ENCODE measurements at places on chromosomes 7 and 10.

GRCh38 chr10:60611291-60611747, 167.0 kb upstream of the CDK1 start:
- DNase-seq, result no peak

DNA sequence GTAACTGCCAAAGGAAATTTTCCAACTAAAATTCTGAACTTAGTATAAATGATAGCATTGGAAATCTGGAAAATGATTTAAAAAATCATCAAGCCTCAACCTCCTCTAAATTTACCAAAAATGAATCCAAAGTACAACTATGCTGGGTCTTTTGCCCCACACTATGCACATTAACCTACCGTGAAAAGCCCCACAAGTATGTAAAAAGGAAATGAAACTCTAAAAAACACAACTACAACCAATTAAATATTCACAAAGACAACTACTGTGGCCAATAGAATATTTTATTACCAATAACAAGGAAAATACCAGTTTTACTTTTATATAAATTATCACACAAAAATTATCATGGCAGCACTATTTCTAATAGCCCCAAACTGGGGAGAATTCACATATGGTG, 19.3 kb downstream of the EIF3A start:
- no peak for DNase-seq

DNA sequence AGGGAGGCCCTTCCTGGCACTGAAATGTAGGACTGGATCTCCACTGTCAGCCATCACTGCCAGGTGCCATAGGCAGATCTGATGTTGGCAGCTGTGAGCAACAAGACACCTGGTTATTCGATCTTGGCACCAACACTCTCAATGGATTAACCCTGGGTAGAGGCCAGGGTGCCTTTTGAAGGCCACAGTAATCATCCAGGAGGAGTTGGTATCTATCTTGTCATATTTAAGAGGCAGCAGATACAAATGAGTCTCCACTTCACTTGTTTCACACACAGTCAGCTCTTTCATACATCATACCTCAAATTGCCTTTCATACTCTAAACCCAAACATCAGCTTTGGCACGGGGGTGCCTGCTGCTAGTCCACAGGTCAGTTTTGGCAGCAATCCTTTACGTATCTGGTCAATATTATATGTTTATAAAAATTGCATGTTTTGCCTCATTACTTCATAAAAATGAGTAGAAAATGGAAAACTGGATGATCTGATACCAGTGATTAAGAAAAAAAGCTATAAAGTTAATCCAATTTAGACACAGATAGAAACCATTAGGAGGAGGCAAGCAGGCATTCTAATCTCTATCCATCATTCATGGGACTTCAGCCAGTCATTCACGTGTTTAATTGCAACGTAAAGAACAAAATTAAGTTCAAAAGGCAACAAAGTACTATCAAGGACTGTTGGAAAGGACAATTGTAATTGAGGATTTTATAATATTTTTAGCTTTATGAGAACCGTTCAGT, 12.7 kb upstream of the CACUL1 start:
- DNase-seq, result no peak

GRCh38 chr10:78847485-78847884, 221.3 kb upstream of the ZMIZ1 start:
- no peak for DNase-seq

DNA sequence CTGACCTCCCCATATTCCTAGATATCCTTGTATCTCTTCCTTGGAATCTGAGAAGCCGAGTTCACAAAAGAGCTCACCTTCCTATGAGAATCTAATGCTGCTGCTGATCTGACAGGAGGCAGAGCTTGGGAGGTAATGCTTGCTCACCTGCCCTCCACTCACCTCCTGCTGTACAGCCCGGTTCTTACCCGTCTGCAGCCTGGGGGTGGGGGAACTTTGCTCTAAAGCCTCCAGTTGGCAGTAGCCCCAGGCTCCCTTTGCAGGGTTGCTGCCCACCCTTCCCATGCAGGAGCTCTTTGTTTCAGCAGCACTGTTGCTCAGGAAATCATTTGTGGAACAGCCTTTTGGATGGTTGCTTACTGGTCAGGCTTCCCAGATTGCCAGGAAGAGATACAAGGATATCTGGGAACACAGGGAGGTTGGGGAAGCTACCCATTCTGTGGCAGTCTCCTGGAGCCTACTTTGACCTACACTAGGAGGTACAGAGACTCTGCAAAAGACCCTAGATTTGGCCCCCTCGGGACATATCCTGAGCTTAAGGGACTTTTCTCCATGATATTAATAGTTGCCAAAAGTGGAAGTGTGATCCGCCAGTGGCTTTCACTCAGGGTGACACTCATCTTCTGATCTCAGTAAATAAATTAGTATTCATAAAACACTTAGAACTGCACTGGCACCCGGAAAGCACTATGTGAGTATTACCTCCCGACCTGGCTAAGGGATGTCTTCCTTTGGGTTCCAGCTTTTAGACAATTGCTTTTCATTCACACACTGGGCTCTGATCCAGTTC, 363.7 kb upstream of the PODXL start:
- no peak for DNase-seq

DNA sequence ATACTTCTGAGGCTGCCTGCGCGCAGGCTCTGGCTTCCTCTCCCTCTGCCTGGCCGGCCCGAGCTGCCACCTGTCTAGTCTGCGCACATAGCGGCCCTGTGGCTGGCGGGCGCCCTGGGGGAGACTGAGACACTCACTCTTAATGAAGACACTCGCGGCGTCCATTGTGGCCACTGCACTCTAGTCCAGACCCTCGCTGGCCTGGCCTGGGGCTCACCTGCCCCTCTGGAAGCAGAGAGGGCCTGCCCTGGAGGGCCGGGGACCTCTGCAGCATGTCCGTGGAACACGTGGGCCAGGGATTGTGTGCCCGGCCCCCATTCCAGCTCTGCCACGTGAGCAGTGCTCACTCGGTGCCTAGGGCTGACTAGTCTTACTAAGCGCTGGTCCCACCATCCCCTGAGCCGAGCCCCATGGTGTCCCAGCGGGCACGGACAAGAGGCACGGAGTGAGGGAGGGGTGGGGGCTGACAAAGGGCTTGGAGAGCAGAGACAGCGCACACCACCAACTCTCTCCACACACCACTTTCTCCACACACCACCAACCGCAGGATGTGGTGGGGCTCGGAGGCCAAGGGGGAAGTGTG, 149.3 kb downstream of the ELFN1 start:
- no peak for DNase-seq

DNA sequence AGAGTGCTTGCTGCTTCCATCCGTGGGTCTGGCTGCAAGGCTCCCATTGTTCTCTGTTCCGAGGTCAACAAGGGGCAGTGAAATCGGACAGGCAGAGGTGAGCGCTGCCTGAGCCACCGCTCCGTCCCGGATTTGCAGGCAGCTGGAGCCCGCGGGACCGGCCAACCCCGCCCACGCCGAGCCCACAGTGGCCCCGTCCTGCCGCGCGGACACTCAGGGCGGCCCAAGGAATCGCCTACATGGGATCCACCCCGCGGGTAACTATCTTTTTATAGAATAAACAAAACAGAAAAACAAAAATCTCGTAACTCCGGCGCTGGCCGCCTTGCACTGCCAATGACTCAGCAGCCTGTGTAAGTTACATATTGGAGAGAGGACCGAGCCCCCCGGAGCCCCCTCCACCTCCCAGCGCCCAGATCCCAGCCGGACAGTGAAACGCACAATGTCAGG, 1.9 kb downstream of the BNIP3 start:
- DNase-seq, result no peak

DNA sequence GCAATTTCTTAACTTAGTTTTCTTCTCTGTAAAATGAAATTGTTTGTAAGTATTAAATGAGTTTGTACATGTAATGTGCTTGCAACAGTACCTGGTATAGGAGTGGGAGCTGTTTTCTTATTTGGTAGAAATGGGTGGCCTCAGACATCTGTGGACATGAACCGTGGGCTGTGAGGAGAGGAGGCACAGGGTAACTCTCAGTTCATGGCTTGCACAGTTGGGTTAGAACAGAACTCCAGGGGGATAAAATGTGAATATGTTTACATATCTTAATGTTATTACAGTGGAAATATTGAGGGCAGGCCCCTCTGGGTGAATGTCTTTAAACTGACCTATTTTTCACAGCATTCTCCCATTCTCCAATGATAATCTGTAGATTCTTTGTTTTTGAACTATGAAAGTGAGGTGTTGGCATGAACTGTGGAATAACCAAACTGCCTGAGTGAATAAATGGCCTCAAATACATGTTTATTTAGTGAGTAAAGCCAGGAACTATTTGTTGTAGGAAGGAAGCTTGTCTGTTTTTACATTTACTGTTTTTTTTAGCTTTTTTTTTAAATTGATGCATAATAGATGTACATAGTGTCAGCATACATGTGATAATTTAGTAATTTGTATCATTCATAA, 2.6 kb downstream of the ABCA13 start:
- no peak for DNase-seq

GRCh38 chr7:132380059-132380458, 196.2 kb downstream of the PLXNA4 start:
- no peak for DNase-seq

GRCh38 chr7:24057243-24057642, 226.7 kb upstream of the NPY start:
- DNase-seq, result no peak

DNA sequence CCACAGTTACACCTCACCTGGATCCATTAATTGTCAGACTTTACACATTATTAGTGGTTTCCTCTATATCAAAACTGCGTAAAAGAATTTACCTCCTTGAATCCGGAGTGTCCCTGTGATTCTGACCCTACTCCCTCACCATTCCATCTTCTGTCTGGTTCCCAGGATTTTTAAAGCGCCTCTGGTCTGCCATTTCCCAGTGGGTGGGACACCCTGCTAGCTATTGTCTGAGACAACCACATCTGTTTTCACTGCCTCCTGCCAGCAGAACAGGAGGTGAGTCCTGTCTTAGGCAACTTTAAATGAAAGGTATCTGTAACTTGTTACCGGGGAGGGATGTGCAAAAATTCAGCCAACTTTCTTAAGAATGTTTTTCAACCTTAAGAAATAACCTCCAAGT, 2.3 kb downstream of the MACROH2A2 start:
- no peak for DNase-seq

DNA sequence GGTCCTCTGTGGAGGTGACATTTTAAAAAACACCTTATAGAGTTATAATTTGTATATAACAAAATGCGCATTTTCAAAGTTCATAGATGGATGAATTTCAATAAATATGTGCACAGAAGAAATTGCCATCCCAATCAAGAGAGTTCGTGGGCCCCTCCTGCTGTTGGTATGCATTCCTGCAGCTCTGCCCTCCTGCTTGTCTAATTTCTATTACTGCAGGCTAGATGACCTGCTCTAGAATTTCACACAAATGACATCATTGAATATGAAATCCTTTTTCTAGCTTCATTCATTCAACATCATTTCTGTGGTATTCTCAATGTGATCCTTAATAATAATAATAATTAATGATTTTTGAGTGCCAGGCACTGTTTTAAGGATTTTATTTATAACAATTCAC, 348.2 kb downstream of the SDK1 start:
- no peak for DNase-seq

All from GM12892 (cell line).